ENCODE measurements at places on chromosomes 2 and 18.

GRCh38 chr2:238103465-238104225 lies 3.5 kb downstream of the ESPNL start:
- DNase-seq, result peak; percentile 25

GRCh38 chr2:121303531-121304263 lies 18.7 kb upstream of the TFCP2L1 start:
- DNase-seq, result no peak

DNA sequence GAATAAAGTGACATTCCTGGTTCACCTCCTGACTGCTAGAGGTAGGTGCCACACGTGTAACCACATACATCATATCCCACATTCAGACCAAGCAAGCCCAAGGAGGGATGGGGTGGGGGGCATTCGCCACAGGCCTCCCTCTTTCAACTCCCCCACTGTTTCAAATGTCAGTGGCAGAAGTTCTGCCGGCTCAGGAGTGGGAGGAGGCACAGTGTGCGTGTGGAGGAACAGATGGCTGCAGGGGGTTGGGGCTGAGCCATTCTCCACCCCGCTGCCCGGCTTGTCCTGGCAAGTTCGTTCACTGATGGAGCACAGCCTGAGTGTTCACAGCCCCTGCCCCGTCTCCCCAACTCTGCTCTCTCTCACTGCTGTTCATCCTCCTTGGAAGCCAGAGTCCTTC lies 75.4 kb upstream of the TANC1 start:
- no peak for DNase-seq

- DNase-seq, result no peak
Observed at GRCh38 chr2:46390036-46390435, 89.3 kb upstream of the TMEM247 start.

DNA sequence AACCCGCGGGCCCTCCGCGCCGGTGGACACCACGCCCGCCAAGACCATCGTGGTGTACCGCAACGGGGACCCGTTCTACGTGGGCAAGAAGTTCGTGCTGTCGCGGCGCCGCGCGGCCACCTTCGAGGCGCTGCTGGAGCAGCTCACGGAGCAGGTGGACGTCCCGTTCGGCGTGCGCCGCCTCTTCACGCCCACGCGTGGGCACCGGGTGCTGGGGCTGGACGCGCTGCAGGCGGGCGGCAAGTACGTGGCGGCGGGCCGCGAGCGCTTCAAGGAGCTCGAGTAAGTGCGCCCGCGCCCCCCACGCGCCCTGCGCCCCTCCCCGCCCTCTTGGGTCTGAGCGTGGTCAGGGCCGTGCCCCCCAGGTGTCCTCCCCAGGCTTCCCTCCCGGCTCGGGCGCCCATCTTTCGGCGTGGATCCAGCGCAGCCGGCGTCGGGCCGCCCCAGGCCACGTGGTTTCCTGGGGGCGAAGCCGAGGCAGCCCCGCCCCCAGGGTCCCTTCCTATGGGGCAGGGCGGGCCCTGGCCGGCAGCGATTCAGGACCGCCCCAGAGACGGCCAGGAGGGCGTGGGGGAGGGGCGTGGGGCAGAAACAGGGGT lies 481 bp downstream of the DCDC2C start:
- DNase-seq, result no peak

GRCh38 chr2:45606796-45607195 lies 4.3 kb downstream of the SRBD1 start:
- no peak for DNase-seq

GRCh38 chr2:61233581-61233980 lies 71.6 kb downstream of the C2orf74 start:
- DNase-seq, result no peak

- no peak for DNase-seq
Observed at GRCh38 chr2:226077841-226078240, 678.3 kb downstream of the NYAP2 start.

DNA sequence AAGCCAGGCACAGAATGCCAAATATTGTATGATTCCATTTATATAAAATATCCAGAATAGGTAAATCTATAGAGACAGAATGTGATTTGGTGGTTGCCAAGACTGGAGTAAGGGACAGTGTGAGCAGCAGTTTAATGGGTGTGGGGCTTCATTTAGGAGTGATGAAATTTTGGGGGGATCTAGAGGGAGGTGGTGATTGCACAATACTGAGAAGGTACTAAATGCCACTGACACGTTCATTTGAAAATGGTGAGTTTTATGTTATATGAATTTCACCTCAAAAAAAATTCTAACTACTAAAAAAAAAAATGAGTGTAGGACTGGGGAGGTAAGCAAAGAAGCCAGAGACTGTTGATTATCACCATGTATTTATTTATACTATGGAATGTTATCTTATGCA lies 974.5 kb upstream of the ZEB2 start:
- no peak for DNase-seq

DNA sequence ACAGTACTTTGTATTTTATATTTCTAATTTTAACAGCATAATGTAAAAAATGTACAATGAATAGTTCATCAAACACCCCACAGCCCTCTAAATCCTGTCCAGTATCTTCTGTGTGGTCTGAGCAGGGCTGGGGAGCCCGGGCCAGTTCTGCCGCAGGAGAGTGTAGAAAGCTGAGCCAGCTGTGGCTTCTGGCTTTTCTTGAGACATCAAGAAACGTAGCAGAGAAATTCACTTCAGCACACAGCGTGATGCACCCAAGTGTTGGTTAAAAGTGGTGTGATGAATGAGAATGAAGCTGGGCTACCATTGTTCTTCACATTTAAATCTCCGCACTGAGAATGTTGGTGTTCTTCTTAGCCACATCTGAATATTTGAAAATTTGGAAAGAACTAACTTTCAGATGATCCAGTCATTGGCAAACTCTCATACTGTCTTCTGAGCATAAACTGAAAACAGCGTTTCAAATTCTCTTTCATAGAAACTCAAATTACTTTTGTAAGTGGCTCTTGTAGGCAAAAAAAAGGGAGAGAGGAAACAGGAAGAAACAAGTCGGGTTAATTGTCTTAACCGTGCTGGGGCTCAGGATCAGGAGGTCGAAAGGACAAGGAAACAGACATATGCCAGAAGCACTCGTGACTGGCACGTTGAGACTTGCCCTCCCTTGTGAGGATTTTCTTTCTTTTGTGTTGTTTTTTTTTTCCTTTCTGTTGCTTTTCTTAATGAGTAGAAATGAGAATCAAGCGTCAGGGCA lies 23.4 kb upstream of the TMEM87B start:
- DNase-seq, result no peak

- no peak for DNase-seq
Observed at GRCh38 chr2:227826019-227826521, 12.4 kb downstream of the CCL20 start.

GRCh38 chr2:78980152-78980465 lies 45.4 kb upstream of the REG3G start:
- no peak for DNase-seq

DNA sequence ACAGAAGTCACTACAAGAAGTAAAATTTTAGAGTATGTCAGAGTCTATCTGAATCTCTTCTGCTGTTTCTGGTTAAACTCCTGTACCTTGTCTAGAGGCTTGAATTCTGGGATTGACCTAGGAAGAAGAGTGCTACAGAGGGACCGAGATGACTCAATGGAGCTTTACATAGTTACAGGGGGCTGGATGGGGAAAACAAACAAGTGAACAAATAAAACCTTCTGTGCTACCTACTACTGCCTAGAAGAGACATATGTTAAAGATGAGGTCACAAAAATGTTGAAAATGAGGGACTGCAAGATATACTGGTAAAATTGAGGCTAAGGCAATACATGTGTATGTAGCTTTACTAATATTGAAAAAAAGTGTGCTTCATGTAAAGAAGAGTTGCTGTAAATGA lies 265.4 kb upstream of the TFPI start:
- no peak for DNase-seq

DNA sequence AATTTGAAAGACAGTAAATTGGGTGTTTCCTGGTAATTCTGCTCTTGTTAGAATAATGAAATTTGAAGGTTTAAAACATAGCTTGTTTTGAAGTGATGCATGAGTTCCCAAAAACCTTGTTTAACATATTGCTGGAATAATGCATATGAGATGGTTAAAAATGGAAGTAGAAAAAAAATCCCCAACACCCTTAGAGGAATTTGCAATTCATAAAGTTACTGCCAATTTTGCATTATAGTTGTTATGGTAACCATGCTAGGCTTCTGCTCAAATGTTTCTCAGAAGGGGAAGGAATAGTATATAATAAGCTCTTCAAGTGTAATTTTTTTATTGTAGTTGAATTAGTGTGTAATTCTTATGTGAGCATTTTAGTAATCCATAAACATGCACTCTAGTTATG lies 49.1 kb downstream of the FASTKD2 start:
- DNase-seq, result no peak

DNA sequence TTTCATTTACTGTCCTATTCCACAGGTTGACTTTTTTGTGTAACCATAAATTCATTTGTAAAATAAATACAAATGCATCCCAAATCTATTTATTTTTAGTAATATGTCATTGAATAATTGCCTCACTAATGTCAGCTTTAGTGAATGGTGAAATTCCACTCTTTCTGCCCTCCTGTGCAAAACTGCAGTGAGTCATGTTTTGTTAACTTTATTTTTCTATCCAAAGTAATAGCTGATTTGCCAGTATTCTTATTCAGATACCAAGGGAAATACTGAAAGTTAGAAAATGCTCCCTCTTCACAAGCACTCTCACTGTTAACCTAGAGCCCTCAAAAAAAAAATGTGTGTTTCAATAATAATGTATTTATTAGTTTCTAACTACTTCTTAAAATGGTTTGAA lies 322.8 kb downstream of the RIT2 start:
- no peak for DNase-seq

DNA sequence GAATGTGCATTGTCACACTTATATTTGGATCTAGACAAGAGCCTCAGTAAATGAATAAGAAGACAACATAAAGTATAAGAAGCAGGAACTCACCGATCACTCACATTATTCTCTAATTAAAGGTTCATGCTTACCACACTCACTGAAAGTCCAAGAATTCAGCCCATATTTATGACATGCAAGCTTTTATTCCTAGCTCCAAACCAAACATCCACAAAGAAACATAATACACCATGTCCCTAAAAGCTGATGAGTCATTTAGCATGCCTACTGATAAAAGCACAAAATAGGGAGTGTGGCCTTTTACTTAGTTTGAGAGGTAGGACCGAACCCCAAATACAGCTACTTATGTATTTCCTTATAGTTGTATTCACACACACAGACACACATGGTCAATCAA lies 1094.6 kb upstream of the CDH2 start:
- no peak for DNase-seq

GRCh38 chr2:55419233-55419678 lies 400 bp downstream of the CCDC88A start:
- DNase-seq, result no peak

GRCh38 chr2:54936766-54937165 lies 113.5 kb downstream of the RTN4 start:
- DNase-seq, result no peak

GRCh38 chr2:15047184-15047583 lies 414.7 kb downstream of the LRATD1 start:
- DNase-seq, result no peak

GRCh38 chr2:218033590-218034496 lies 31.0 kb upstream of the TNS1 start:
- DNase-seq, result peak; percentile 43

DNA sequence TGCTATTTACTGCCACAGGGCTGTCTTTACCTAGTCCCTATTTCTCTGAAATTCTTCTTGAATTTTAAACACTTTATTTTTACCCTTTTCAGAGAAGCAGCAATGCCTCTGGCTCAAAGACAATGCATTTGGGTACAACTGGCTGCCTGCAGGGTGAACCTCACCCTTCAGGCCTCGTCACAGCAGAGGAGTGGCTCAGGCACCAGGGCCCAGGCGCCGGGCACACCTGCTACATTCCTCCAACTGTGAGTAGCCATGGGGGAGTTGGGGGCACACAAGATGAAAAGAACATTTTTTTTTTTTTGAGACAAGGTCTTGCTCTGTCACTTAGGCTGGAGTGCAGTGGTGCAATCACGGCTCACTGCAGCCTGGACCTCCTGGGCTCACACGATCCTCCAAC lies 74.9 kb upstream of the KCNE4 start:
- DNase-seq, result no peak

GRCh38 chr18:35933982-35934381 lies 38.5 kb upstream of the RMP24 start:
- DNase-seq, result no peak

GRCh38 chr2:98484652-98485452 lies 40.2 kb downstream of the INPP4A start:
- peak; percentile 37 for DNase-seq

GRCh38 chr2:205020673-205021072 lies 475.4 kb downstream of the PARD3B start:
- DNase-seq, result no peak

DNA sequence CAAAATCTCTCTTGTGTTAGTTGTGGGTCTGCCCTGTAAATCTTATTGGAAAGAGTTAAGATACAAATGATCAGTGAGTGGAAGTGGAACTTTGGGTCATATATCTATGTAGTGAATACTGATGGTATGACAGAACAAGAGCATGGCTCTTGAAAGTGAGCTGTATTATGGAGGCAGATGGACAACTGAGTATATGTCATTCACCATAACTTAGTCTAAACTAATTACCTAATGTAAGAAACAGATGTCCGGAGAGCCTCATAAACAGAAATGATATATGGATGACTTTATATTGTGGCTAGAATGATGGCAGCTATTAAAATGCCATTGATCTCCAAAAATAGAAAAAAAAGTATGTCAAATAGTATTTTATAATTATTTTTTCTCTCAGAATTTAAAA lies 72.4 kb downstream of the FASTKD2 start:
- no peak for DNase-seq

DNA sequence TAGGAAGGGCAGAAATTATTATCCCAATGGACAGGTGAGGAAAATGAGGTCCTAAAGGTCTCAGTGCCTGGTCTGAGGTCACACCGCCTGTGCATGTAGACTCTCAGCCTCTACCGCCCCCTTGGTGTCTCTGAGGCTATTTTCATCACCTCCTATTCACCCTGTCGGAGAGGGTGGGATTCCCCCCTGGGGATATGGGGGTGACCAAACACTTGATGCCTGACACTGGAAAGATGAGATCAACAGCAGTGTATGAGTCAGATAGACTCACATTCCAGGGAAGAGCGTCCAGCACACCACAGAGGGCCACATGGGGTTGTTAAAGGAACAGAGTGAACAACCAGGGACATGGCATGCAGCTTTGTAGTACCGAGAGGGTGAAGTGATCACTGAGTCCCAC lies 199.7 kb downstream of the SMAD2 start:
- DNase-seq, result no peak

GRCh38 chr2:238754259-238754658 lies 93.6 kb upstream of the TWIST2 start:
- DNase-seq, result no peak

- DNase-seq, result no peak
Observed at GRCh38 chr2:168311261-168311910, 64.0 kb upstream of the STK39 start.

Measured in activated T-cell treated with anti-CD3 and anti-CD28 coated beads, Interleukin-2, amount 50 U/mL, for 24 hours (primary cell).